ENCODE measurements at places on chromosomes 2 and 18. TPM values are rescaled to one million over a fixed set of nuclear protein-coding genes. Genes with fewer than 3 reads are reported as not detected.
A peak's percentile ranks its signal among the peaks of the same experiment; 100 is the strongest.

Gene RPRM
- total RNA-seq: 15.5 TPM

Gene MEP1B
- total RNA-seq: 0.18 TPM

Gene THOC1
- total RNA-seq: 68.7 TPM

Gene SERPINB13
- 0.27 TPM for total RNA-seq

Gene NYAP2
- not detected for total RNA-seq

DNA sequence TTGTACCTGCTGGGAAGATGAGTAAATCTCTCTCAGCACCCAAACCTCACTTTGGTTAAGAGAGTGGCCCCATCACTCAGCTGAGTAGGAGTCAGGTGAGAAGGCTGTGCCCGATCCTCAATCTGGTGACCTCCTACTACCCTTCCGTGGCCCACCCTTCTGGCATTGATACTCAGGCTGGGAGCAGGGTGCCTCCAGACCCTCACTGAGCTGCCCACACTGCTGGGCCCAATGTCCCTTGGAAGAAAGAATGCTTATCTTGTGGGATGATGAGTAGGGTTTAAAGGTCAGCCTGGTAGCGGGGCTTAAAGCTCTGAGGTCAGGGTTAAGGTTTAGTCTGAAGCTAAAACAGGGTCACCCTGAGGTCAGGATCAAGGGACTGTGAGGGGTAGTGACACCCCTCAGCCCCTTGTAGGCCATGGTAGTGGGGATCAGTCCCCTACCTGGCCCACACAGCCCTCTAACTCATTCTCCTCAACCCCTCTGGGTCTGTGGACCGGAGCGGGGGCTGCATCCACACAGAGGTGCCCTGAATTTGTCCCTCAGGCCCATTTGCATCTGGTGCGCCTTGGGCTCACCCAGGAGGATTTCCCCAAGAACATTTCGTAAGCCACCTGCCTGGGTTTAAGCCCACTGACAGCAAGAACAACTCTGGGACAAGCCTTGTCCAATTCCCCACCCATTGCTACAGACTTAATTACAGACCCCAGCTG lies 123.8 kb downstream of the CYP26B1 start:
- no peaks in the 10 kb centered on the region for H3K27me3 ChIP-seq
- no peaks in the 10 kb centered on the region for H3K36me3 ChIP-seq
- DNase-seq: peak; percentile 21

DNA sequence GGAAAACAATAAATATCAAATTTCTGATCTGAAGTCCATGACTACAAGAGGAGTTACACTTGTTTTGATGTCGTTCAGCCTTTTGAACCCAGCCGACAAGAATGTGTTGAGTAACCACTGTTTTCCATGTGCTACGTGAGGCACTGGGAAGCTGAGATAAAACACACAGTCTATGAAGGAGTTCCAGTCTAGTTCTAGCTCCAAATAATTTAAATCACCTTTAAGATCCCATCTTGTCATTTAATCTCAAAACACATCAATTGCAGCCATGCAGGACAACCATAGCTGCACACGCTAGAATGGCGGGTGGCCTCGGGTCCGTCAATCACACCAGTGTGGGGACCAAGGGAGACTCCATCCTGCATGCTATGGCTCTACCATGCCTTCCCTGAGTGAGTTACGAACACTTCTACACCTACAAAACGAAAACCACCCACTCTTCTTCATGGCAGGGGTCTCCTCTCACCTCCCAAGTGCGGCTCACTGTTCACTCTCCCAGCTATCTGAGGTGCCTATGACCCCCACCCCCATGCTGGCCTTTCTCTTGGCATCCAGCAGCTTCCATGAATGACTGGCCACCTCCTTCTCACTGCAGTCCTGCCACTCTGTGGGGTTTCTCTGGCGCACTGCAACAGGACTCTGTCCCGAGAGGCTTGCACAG lies 3.8 kb downstream of the FHL2 start:
- DNase-seq: no peak
- H3K4me3 ChIP-seq: no peak overlapping the region
- H3K27ac ChIP-seq: no peak overlapping the region
- no peaks in the 10 kb centered on the region for H3K27me3 ChIP-seq
- H3K36me3 ChIP-seq: peaks cover 10% of the 10 kb centered on the region

DNA sequence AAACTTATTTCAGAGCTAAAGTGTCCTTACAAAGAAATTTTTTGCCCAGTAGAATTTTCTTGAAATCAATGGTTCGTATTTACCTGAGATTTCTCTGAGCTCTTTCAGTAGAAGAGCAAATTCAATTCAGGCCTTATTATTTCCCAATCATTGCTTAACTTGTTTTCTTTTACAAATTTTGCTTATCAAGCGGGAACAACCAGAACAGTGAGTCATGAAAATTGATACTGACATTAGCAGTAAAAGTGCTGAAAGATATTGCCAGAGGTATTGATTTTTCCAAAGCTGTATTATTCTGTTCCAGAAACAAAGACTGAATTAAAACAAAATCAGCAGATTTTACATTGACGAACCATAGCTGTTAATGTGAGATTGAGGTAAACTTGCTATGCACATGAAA lies 10.1 kb upstream of the RIOK3 start:
- H3K36me3 ChIP-seq: no peaks in the 10 kb centered on the region
- peaks cover 2% of the 10 kb centered on the region for H3K4me1 ChIP-seq
- no peak overlapping the region for H3K4me3 ChIP-seq

DNA sequence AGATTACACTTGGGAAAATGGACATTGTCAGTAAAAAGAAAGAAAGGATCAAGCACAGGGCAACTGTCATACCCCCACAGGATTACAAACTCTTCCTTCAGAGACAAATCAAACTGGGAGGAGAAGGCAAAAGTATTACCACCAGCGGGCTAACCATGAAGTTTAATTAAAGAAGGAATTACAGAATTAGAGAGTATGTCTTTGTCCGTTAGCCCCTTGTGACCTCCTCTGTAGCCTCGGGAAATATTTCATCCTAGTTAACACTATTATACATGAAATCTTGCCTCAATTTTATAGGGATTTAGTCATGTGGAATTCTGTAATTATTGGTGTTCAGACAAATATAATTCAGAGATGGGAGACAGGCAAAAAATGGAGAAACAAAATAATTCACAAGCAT lies 60.7 kb downstream of the PAX3 start:
- H3K27ac ChIP-seq: no peak overlapping the region
- no peaks in the 10 kb centered on the region for H3K36me3 ChIP-seq

DNA sequence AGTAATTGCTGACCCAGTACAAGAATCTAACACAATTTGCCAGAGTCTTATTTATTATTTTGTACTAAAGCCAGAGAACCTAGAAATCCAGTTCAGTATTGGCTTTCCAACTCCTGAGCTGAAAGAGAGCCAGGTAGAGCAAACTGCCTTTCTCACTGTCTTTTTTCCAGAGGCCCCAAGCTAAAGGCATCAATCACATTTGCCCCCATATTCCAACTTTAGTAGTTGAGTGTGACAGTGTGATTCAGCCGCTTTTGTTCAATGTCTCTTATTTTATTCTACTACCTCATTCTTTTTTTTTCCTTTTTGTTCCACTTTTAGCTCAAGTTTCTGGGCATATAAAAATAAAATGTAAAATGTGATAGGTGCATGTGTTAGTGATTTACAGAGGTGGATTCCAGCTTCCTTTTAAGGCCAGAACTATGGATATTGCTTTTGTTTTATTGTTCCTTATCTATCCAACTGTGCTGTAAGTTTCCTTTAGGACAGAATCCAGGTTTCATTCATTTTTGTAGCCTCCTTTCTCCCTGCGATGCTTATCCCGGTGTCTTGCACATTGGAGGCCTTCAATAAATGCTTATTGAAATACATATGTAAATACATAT lies 153.0 kb downstream of the ZEB2 start:
- H3K36me3 ChIP-seq: no peaks in the 10 kb centered on the region
- no peaks in the 10 kb centered on the region for H3K27me3 ChIP-seq
- peaks cover 24% of the 10 kb centered on the region for H3K4me1 ChIP-seq
- DNase-seq: no peak
- peak overlapping the region; percentile 77 for H3K27ac ChIP-seq
